ENCODE measurements at places on chromosomes 12 and 14.
A peak's percentile ranks its signal among the peaks of the same experiment; 100 is the strongest.

DNA sequence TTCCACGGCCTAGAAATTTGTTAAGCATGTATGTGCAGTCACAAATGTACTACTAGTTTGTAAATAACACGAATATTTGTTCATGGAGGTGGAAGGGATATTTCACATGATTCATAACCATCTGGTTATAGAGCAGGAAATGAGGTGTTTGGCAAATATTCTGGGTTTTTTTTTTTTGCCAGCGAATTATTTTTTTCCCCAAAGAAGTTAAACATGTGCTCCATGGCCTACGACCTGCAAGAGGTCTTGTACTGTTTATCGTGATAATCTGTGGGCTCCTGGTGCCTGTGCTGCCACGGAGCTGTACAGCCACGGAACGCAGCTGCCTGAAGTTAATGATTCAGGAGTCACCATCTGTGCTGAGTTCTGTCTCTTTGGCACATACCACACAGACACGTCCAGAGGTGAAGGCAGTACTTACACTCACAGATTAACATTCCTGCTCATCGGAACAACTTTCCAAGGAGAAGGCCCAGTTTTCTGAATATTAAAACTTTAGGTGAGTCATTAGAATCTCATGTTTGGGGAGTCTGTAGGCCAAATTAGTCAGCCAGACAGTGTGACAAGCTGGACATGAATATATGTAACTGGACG, 156.3 kb downstream of the TMX1 start:
- DNase-seq = peak; percentile 98

DNA sequence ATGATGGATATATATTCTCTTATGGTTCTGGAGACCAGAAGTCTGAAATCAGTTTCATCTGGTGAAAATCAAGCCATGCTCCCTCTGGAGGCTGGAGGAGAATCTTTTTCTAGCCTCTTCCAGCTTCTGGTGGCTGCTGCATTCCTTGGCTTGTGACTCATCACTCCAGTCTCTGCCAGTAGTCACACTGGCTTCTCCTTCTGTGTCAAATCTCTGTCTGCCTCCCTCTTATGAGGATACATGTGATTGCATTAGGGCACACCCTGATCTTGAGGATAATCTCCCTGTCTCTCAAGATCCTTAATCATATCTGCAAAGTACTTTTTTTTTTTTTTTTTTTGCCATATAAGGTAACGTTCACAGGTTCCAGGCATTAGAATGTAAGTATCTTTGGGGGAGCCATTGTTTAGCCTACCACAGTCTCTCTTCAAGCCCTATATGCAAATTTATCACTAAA, 17.7 kb downstream of the DNAL1 start:
- DNase-seq = peak; percentile 93

DNA sequence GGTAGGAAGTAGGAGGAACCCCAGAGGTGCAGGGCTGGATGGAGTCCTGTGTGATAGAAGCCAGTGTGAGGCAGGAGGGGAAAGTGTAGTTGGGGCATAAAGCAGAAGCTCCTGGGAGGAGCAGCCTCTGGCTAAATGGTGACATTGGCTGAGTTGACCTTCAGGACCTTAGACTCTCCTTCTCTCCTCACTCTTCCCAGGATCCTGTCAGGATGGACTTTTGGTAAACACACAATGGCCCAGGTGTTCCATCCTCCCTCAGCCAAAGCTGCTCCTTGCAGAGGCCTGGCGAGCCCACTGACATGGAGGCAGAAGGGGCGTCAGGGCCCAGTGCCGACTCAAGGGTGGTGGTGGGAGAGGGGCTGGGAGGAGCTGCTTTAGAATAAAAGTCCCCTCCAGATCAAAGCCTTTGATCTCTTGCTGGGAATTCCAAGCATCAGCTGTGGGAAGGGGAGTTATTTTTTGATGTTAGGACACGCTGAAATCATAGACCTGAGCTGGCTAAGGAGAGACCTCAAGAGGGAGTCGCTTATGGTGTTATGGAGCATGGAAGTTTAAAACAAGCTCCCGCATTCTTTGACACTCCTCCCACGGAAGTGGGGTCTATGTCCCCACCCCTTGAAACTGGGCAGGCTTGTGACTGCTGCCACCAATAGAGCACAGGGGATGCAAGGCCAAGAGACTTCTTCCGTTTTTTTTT, 44.1 kb downstream of the SMIM41 start:
- no peak for DNase-seq

DNA sequence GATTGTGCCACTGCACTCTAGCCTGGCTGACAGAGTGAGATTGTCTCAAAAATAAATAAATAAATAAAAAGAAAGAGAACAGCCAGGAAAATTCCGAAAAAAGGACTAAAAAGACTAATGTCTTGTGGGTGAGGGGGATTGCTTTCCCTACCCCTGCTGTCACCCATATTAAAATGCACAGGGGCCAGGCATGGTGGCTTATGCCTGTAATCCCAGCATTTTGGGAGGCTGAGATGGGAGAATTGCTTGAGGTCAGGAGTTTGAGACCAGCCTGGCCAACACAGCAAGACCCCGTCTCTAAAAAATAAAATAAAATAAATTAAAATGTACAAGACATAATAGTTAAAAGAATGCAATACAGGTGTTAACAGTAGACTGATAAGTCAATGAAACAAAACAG, 6.1 kb downstream of the DHRS1 start:
- DNase-seq = no peak

DNA sequence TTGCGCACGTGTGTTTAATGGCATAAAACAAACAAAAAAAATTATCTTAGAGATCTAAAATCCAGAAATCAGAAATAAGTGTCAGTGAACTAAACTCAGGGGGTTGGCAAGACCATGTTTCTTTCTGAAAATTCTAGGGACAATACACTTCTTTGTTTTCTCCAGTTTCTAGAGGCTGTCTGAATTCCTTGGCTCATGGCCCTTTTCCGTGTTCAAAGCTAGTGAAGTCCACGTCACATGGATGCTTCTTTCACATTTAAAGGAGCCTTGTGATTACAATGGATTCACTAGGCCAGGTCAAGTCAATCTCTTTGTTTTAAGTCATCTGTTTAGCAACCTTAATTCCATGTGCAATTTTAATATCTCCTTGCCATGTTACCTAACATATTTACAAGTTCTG, 22.4 kb downstream of the SLCO1B3 start:
- DNase-seq = no peak

GRCh38 chr12:1324910-1325309, 269.5 kb downstream of the FBXL14 start:
- DNase-seq = peak; percentile 53

- peak; percentile 25 for DNase-seq
Measured at GRCh38 chr14:104872469-104873341, 7.6 kb downstream of the CEP170B start.

DNA sequence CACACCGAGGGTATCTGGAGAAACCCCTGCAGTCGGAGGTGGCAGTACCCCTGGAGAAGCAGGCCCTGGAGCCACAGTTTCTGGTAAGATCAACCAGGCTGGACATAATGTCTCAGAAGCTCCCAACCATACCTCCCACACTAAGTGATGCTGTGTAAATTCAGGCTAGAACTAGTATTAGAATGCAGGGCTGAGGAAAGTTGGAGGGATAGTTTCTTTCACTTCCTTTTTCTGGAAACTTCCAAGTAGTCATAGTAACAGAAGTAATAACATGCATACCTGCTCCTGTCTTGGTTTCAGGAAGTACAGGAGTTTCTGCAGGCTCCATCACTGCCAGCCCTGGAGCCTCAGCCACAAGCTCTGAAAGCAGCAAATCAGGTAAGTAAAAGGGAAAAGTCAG, 228.1 kb upstream of the CNTN1 start:
- no peak for DNase-seq

- peak; percentile 95 for DNase-seq
Measured at GRCh38 chr12:124369055-124369826, 74.3 kb downstream of the RFLNA start.

- DNase-seq = no peak
Measured at GRCh38 chr12:106214571-106214970, 33.2 kb downstream of the CKAP4 start.

- DNase-seq = no peak
Measured at GRCh38 chr12:97875064-97875463, 412.5 kb downstream of the RMST start.

DNA sequence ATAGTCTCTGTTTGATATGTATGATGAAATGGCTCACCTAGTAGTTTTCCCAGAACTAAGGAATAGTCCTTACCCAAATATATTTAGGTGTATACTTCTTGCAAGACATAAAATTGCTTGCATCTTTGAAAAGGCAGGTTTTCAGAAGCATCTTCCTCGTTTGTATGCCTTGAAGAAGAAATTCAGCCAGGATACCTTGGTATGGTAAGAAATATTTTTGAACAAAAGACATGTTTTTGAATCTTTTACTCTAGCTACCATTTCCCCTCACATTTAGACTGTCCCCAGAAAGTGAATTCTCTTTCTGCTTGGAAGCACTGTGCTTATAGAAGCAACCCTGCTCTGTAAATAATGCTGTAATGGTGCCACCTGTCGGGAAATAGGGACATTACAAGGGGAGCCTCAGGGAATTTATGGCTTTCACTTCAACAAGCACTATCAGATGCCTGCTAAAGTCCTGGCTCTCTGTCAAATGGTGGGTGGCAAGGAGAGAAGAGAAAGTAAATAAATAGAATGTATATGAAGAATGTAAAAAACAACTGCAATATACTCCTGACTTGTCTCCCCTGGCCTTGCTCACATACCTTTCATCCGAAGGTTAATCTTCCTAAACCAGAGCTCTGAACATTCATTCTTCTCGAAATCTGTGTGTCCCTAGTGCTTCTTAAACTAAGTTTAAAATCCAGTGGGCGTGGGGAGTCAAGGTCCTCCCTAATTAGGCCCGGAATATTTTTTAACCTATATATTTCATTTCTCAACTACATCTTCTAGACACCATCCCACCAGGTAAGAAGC, 6.1 kb downstream of the CCDC184 start:
- peak; percentile 79 for DNase-seq

GRCh38 chr12:11540156-11540555, 109.3 kb upstream of the ETV6 start:
- no peak for DNase-seq

DNA sequence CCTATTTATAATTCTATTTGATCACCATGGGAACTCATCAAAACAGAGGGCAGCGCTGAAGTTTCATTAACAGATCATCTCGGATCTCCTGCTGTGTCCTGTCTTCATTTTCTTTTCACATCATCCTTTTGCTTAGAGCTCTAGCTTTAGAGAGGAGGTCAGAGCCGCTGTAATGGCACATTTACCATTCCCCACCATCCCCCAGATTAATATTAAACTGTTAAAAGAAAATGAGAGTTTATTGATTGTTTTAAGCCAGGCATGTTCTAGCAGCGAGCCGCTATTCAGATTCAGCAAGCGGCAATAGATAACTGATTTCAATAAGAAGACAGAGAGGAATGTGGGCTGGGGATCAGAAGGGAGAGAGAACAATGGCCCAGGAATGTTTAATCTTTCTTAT, 308.8 kb downstream of the EGLN3 start:
- DNase-seq = no peak

DNA sequence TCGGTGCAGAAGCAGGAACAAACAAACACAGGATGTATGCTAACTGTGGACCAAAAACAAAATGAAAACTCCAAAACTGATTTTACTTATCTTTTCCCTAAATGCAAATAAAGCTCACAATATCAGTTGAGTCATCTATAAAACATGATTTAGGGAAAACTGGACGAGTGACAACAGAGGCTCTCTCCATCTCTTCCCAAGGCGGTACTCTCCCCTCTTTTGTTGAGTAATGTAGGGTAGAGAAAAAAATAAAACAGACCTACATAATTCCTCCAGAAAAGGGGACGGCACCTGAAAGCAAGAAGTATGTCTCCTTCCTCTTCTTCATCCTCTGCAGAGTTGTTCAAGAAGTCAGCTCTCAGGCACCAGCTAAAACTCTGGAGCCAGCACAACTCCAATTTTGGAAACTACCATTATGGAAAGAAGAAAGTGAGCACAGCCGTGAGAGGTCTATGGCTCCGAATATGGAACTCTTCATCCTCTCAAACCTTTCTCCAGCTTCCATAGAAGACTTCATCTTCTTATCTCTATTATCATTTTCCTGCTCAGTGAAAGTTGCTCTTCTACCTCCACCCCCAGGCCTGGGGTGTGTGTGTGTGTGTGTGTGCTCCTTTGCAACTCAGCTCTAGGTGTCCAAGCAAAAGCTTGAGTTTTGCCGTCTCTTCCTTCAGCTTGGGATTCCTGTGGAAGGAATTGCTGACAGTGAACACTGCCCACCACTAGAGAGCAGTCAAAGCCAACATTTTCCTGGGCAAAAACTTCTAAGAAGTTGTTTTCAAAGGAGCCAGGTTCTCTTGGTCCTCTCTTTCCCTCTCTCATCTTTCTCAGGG, 155.4 kb downstream of the DIO2 start:
- DNase-seq = peak; percentile 79

GRCh38 chr12:32785557-32785956, 29.9 kb upstream of the YARS2 start:
- DNase-seq = no peak

DNA sequence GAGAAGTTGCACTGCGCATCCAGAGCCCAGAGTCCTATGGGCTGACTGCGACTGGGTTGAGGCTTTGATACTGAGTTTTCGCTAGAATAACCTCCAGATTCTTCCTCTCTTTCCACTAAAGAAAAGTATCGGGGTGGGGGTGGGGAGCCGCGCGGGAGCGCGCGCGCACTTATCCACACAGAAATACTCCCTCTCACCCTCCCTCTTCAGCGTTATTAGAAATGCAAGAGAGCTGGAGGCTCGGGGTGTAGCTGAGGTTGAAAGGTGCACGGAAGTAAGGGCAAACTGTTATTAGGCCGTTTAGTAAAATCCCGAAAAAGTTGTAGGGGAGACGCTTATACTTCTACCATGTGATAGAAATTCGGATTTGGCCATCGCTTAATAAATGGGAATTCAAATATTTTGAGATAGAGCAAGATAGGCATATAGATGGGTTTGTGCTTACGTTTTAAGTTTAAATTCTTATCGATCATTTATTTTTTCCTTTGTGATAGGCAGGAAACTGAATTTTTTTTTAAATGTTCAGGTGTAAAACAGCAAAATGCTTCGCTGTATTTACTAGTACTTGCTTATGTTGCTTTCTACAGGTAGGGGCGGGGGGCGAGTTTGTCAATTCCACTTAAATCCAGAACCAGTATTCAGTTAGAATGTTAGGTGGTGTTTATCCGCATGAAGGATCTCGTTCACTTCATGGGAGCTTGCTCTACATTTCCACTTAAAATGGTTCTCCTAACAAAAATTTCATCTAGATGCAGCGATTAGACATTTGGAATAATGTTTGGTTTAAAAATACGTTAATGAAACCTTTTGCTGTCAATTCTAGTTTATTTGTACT, 1.1 kb downstream of the ARHGAP5 start:
- DNase-seq = peak; percentile 51

- peak; percentile 43 for DNase-seq
Measured at GRCh38 chr12:53719649-53720048, 7.6 kb downstream of the CALCOCO1 start.
